Smooth muscle cell of trachea (primary cell): ENCODE measurements at places on chromosomes 11 and 22. TPM values are rescaled to one million over a fixed set of nuclear protein-coding genes. Genes with fewer than 3 reads are reported as not detected.

GPHA2 gene
- total RNA-seq, result not detected in 2 replicates

GGTLC2 gene
- not detected in 2 replicates for total RNA-seq

PPP1R14B gene
- total RNA-seq, result 164 and 283 TPM in 2 replicates

BACE1-AS gene
- total RNA-seq, result 3.5 and 4.3 TPM in 2 replicates

CWC15 gene
- 26.5 and 65.5 TPM in 2 replicates for total RNA-seq

OR52I2 gene
- total RNA-seq, result not detected in 2 replicates

BIRC2 gene
- total RNA-seq, result 47.1 and 66.0 TPM in 2 replicates

CCDC73 gene
- not detected in 2 replicates for total RNA-seq

IGLL1 gene
- total RNA-seq, result not detected in 2 replicates

KREMEN1 gene
- 8.3 and 13.9 TPM in 2 replicates for total RNA-seq
